Amniotic stem cell (primary cell): ENCODE measurements at places on chromosomes 5 and 9.
A peak's percentile ranks its signal among the peaks of the same experiment; 100 is the strongest.

DNA sequence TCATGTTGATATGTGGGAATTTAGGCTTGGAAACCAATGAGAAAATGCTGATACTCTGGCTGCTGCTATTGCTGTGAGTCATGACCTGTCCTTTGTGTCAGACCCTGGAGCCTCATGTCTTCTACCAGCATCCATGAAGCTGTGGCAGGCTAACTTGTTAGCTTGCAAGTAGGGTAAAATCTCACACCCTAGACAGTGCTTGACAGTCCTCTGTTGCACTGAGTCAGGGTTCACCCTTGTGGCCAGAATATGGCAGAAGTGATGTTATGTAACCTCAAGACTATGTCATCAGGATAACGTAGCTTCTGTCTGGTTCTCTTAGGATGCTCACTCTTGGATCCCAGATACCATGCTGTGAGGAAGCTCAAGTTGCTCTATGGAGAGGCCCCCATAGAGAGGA is 110.8 kb downstream of the LHX2 start:
- no peak for DNase-seq

DNA sequence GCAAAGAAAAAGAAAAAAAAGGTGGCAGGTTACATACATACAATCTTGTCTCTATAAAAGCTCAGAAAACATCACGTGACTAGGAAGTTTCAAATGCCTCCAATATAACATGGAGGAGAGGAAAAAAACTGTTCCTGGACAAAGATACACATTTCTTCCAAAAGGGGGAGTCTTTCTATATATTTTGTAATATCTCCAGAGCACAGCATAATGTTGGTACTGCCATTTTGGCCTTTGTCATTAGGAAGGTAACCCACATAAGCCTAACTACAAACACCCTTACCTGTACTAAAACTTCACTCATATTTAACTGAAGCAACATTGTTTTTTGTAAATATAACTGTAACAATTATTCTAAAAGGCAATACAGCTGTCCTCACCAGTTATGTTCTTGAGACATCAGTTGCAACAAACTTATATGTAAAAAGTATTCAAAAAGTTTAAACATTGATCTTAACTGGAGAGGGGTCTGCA is 1.2 kb upstream of the BTF3 start:
- peak; percentile 35 for DNase-seq

- no peak for DNase-seq
These were observed 37.9 kb downstream of the TENT4A start for GRCh38 chr5:6750951-6751685.

DNA sequence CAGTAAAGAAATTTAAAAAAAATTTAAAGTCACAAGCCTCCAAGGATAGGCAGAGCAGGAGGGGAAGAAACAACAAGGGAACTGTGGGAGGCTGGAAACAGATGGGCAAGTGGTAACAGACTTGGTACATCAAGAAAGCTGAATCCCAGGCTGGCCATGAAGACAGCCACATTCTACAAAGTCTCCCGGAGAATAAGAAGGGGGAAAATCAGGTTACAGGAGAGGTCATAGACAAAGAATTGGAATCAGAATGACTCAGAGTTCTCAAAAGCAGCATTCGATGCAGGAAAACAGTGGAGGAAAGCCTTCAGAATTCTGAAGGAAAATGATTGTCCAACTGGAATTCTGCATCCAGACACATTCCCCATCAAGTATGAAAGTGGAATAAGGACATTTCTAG is 129.7 kb downstream of the ADAMTS2 start:
- no peak for DNase-seq

GRCh38 chr9:97853056-97853843 is at the start of gene FOXE1:
Gene FOXE1, plus strand, starts transcription at chr9:97853226. Its CDS starts 689 bp downstream, at chr9:97853915.
- DNase-seq = no peak

- DNase-seq = no peak
These were observed 31.7 kb upstream of the PPP2R2B start for GRCh38 chr5:146910239-146910638.

DNA sequence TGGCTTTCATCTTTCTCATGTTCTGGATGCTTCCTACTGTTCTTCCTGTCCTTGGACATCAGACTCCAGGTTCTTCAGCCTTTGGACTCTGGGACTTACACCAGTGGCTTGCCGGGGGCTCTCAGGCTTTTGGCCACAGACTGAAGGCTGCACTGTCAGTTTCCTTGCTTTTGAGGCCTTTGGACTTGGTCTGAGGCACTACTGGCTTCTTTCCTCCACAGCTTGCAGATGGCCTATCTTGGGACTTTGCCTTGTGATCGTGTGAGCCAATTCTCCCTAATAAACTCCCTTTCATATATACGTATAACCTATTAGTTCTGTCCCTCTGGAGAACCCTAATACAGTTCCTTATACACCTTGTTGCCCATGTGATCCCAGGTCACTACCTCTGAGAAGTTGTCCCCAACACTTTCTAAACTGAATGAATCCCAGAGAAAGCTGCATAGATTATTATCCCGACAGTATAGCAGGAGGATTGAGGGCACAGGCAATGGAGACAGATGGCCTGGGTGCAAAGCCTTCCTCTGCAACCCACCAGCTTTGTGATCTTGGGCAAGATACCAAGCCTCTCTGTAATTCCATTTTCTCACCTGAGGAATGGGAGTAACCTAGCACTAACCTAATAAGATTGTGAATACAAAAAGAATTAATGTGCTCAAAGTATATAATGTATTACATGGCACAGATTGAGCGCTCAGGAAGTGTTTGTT is 449.6 kb upstream of the BRINP1 start:
- no peak for DNase-seq

GRCh38 chr5:4129523-4129922 is 533.9 kb downstream of the IRX1 start:
- no peak for DNase-seq

- no peak for DNase-seq
These were observed 62.3 kb upstream of the TXNDC8 start for GRCh38 chr9:110399983-110400382.

GRCh38 chr5:148732692-148733091 is 78.4 kb upstream of the HTR4 start:
- DNase-seq = no peak

- no peak for DNase-seq
These were observed 398 bp upstream of the BASP1 start for GRCh38 chr5:17216974-17217492.

DNA sequence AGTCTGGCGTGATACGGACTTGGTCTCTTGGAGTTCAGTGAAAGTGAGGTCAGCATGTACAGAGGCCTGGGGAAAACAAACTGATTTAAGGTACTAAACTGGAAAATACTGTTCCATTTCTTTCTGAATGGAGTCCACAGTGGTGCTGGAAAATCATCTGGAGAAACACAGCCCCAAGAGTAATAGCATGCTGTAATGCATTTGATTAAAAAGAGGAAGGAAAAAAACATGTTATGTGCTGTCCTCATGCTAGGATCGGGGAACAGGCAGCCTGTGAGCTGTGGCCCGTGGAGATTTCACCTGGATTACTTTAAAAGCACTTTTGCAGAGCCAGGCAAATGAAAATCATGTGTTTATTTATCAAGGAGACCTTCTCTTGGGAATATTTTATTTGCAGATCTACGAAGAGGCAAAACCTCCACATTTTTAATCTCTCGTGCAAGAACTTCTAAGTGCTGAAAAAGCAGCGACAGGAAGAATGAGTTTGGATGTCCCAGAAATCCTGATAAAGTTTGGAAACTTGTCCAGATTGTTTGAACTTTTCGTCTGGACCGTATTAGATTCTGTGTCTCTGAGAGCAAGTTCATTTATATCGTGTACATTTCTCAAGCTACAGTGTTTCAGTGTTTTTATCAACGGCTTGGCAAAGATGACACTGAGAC is 228.8 kb downstream of the GAS1 start:
- DNase-seq = no peak

DNA sequence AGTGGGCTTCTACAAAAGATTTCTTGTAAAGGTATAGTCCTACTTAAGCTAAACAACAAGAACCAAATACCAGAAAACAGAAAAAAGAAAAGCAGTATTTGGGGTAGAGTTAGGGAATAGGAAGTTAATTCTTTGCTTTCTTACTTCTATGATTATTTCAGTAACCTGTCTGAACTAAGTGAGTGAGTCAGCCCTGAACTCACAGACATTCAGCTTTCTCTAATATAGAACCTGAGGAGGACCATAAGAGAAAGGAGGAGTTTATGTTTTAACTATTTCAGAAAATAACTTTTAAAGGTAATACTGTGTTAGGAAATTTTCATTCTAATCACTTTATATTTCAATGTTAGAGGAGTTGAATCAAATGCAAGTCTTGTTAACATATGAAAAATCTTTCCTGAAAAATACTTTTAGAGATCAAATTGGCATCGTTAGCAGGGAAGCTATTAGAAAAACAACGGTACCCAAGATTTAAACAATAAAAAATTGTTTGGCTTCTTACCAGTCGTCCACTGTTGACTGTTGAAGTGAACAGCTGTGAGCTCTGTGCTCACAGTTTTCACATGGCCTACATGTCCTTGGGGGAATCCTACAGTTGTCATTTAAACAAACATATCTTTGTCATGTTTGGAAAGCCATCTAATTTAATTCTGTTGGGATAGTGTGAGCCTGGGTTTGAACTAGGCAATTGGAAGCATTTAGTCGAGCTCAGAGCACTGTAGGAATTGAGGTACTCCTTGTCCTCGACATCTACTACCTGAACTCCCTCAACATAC is 19.9 kb upstream of the ZFAND5 start:
- DNase-seq = no peak

- DNase-seq = no peak
These were observed 6.1 kb downstream of the SCAI start for GRCh38 chr9:125137200-125137599.

DNA sequence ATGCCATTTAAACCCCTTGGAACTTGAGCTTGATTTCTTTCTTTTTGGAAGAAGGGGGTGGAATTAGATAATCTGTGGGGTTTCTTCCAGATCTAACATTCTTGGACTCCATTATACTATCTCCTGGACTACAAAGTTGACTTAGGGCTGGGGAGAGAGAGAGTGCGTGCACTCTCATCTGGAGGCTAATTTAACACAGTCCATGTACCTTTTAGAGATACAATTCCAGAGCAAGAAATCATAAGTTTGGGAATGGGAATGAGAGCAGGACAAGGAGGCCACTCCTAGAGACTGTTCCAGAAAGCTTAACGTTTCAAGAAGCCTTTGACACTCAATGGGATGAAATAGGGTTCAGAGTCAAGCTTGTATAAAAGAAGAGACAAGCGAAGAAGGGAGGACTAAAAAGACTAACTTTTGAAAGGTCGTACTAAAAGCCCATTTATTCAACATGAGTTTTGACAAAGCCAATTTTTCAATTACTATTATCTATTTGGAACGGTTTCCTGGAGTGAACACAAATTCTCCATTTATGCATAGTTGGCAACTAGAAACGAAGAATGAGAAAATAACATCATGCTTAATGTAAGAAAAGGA is 83.4 kb downstream of the ACTL7B start:
- DNase-seq = no peak

DNA sequence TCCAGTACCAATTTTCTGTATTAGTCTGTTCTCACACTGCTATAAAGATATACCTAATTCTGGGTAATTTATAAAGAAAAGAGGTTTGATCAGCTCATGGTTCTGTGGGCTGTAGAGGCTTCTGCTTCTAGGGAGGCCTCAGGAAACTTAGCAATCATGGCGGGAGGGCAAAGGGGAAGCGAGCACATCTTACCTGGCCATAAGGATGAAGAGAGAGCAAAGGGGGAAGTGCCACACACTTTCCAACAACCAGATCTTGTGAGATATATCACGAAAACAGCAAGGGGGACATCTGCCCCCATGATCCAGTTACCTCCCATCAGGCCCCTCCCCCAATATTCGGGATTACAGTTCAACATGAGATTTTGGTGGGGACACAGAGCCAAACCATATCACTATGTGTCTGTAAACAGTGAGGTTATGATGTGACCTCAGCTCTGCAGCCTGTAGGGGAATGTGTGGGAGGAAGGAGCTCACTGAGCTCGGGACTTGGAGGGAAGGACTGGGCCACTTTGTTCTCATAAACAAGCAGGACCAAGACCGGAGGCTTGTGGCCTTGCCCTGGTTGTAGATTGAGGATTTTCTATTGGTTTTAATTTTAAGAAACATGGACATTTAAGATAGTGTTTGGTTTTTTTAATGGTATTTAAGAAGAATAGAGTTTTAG is 85.2 kb downstream of the EHMT1 start:
- DNase-seq = no peak

DNA sequence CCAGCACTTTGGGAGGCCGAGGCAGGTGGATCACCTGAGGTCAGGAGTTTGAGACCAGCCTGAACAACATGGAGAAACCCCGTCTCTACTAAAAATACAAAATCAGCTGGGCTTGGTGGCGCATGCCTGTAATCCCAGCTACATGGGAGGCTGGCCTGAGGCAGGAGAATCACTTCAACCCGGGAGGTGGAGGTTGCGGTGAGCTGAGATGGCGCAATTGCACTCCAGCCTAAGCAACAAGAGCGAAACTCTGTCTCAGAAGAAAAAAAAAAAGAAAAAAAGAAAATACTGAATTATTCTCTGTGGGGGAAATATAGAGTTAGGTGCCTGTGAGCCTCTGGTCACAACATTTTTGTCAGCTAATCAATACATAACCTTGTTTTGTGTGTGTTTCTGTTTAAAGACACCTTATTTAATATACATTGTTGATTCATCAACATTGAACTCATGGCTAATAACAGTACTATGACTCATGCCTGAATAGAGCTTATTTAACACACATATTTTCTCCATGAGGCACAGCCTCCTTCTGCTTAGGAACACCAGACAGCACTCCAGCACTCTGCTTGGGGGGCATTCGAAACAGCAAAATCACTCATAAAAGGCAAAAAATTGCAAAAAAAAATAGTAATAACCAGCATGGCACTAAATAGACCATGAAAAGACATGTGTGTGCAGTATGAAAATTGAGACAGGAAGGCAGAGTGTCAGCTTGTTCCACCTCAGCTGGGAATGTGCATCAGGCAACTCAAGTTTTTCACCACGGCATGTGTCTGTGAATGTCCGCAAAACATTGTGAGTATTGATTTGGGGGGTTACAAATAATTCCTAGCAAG is at the start of gene IL31RA:
Gene IL31RA (plus strand): TSS at position 519 of the 836 bp plus-strand sequence. CDS start 214 bp downstream, at position 733.
- peak; percentile 75 for DNase-seq

DNA sequence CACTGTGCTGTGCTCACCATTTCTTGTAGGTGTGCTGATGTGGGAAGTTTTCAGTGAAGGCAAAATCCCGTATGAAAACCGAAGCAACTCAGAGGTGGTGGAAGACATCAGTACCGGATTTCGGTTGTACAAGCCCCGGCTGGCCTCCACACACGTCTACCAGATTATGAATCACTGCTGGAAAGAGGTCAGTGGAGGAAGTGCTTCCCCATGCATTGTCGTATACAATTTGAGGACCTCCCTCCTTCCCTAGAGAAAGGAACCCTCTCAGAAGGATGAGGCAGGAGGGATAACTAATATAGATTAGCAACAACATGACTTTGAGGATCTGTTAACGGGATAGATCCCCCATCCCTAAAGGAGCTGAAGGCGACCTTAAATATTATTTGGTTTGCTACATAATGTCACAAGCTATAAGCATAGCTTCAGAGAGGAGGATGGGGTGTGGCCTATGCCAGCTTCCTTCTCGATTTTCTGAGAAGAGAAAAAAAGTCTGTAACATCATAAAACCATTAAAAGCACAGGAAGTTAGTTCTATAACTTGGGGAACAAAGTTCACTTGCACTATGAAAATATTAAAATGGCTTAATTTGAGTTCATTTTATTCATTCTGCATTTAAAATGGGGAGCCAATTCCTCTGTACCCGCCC is 17.0 kb upstream of the CYFIP2 start:
- DNase-seq = no peak

GRCh38 chr5:159095151-159095721 is 4.5 kb downstream of the EBF1 start:
- no peak for DNase-seq

- no peak for DNase-seq
These were observed 41.6 kb upstream of the SLC12A7 start for GRCh38 chr5:1153428-1153827.

- DNase-seq = no peak
These were observed 155.9 kb downstream of the TTLL11 start for GRCh38 chr9:121937240-121937639.
